ENCODE measurements at places on chromosomes 4 and X. TPM values are rescaled to one million over a fixed set of nuclear protein-coding genes. Genes with fewer than 3 reads are reported as not detected.

GRCh38 chr4:71607780-71608677 is 175.8 kb downstream of the GC start:
- no peak for DNase-seq

TCEAL4 gene
- total RNA-seq: 145 TPM

WDR44 gene
- total RNA-seq: 15.9 TPM

DNA sequence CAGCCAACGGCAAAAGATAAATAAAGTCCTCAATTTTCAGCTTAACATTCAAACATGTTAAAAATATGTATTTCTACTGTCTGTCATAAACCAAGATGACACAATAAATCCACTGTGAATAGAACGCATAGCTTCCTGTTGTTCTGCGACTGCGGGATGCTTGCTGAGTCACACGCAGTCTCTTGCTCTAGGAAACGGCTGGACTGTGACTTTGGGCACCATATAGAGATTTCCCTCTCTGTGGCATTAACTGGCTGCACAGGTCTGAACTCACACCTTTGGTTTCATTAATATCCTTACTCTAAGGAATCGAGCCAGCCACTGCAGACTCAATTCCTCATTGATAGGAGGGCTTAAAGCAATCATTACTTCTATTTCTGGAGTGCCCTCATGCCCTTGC is 8.4 kb downstream of the BEND4 start:
- no peak for DNase-seq

DNA sequence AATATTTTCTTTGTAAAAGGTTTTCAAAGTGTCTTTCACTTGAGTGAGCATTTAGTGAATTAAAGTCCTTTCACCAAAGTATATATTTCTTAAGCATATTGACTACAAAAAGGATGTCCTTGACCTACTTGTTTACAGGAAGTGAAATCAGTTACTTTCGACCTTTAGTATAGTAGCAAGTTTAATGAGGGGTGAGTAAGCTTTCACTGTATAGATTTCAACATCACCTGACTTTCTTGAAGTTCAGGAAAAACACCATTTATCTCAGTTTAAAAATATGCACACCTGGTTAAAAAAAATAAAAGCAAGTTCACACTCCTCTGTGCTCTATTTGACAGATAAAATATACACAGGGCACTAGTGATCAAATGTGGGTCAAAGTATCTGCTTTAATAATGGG is 88.1 kb downstream of the CCSER1 start:
- no peak for DNase-seq

- no peak for DNase-seq
Observed at GRCh38 chrX:51336584-51336983, 4.0 kb downstream of the NUDT10 start.

DNA sequence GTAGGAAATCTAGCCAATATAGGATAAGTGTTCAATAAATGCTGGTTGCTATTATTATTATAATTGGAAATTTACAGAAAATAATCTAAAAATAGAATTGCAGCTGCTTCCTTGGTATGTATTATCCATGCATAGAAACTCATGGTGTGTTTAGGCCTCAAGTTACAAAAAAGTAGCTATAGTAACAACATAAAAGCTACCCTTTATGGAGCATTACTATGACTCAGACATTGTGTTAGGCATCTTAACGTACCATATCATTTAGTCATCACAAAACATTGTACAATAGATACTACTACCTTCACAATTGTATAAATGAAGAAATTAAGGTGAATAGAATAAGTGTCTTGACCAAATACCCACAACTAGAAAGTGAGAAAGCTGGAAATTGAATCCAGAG is 126.9 kb upstream of the NRK start:
- DNase-seq: no peak

DNA sequence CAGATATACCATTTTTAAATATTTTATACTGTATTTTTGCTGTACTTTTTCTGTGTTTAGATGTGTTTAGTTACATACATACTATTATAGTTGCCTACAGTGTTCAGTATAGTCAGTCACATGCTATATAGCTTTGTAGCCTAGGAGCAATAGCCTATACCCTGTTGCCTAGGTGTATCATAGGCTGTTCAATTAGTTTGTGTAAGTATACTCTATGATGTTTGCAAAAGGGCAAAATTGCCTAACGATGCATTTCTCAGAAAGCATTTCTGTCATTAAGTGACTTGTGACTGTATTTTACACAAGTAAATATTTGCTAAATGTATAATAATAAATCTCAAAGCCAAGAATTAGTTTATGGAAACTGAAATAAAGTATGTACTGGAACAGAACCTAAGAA is 9.5 kb downstream of the ETFDH start:
- DNase-seq: no peak

SPACA5 gene
- total RNA-seq: not detected

CFAP47 gene
- total RNA-seq: 0.96 TPM

- no peak for DNase-seq
Observed at GRCh38 chrX:41733939-41734338, 10.0 kb downstream of the GPR82 start.

DHX15 gene
- 181 TPM for total RNA-seq

DNA sequence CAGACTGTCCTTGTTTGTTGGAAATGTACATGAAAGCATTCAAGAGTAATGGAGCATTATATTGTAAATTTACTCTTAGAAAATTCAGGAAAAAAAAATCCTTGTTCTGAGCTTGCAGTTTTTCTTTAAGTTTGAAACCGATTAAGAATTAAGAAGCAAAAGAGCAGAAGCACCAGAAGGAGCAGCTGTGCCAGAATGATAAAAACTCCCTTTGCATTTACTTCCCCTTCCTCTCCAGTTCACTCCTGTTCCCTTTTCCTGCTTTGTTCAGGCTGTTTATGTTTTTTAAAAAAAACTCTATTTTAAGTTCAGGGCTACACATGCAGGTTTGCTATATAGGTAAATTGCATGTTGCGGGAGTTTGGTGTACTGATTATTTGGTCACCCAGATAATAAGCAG is 90.3 kb downstream of the ATOH1 start:
- DNase-seq: no peak

GRCh38 chr4:48275247-48275646 is 5.6 kb upstream of the TEC start:
- no peak for DNase-seq

DNA sequence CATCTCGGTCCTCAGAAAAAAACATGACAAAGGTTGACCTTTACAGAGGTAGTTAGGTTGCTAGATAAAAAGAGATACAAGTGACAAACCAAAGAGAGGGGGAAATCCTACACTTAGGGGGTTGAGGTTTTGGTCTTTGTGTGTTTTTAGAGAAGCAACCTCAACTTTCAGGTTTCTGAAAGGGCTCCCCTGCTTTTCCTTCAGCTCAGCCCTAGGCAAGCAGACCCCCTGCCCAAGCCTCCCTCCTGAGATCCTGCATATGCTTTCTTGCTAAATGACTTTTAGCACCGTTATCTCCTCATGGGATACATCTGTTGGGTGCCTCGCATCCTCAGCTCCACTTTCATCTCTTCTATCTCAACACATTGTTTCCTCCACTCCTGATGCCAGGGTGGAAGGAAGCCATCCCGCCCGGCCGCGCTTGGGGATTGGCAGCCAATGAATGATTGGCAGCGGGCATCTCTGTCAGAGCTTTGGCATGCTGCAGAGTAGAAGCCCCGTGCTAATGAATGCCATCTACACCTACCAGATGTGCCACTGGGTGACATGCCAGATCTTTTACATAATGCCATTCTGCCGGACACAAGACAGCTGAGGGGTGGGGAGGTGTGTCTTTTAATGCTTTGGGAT is 15.0 kb upstream of the PRDM8 start:
- DNase-seq: no peak

GRCh38 chr4:139184129-139184528 is 7.1 kb upstream of the ELF2 start:
- no peak for DNase-seq

DNA sequence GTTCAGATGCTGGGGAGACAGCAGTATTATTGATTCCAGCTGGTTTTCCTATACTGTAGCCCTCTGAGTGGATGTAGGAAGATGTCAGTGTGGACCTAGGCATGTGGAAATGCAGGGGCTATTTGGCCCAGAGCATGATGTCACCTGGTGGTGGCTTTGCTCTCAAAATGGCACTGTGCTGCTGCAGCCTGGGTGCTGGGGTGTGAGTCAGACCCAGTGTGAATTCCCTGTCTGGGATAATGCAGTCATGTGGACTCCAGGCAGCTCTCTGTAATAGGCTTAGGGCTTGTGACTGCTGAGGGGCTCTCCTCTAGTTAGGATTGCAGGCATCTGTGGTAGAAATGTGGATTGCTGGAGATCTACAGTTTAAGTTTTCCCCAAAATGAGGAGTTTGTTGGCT is 70.7 kb downstream of the DCAF8L2 start:
- DNase-seq: no peak

All from ureter (tissue), 1 donor.